ENCODE measurements at places on chromosomes 2 and 18.

DNA sequence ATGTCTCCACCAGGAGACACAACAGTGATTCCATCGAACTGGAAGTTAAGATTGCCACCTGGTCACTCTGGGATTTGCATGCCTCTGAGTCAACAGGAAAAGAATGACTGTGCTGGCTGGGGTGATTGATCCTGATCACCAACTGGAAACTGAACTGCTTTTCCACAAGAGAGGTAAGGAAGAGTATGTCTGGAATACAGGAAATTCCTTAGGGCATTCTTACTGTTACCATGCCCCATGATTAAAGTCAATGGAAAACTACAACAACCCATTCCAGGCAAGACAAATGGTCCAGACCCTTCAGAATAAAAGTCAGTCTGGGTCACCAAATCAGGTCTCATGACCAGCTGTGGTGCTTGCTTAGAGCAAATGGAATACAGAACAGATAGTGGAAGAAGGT, 12.0 kb upstream of the DDX1 start:
- DNase-seq: no peak

GRCh38 chr2:104866883-104867812, 13.2 kb downstream of the POU3F3 start:
- no peak for DNase-seq

DNA sequence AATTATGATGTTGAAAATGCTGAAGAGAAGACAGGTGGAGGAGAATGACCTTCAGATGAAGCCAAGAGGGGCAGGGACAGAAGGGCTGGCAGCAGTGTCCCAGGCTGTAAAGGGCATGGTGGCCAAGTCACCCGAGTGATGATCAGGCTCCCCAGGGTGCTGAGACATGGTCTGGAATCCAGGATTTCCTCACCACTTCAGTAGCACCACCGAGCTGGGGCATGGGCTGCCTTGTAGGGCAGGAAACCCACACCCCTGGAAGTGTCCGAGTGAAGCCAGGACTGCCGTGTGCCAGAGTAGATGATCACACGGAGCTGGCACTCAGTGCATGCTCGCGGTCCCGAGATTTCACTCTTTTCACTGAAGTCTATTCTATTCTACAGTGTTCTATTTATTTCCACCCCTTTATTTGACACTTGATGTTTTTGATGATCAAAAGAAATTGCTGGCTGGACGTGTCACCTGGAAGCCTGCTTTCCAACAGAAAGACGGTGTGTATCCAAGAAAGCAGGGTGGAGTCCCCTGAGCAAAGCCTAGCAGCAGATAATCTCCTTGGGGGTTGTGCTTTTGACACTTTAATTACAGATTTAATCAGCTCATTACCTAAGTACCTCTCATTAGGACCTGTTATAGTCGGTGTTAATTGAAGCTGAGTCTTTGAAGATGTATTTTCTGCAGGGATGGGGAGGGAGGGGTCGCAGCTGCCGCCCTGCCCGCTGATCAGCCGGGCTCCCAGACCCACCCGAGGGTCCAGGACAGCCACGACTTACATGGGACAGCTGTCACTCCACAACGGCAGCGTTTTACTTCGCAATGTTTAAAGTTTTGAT, 92.3 kb downstream of the SEPTIN10 start:
- no peak for DNase-seq

GRCh38 chr2:190679813-190680591, 31.1 kb downstream of the NAB1 start:
- DNase-seq: peak; percentile 34

DNA sequence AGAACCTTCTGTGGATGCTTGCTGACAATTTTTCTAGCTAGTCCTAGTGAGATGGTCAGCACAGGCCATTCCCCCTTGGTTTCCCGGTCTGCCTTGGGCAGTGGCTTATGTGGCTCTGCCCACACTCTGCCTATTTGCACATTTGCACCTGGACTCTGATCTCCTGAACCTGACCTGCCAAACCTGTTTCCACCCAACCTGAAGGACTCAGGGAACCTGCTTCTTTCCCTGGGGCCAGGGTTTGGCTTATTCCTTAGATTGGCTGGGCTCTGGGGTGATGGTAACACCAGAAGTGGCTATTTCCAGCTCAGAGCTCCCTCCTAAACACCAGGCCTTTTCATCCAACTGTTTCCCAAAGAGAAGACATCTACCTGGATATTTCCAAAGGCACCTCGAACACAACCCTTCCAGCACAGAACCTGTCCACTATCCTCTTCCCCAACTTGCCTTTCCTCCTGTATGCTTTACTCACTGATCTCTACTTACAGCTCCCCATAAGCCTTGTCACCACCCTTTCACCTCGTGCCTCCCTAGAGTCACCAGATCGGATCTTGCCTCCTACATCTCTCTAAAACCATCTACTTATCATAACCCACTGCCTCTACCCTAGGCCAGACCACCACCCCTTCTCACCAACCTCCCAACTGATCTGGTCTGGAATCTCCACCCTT, 5.8 kb upstream of the MTA3 start:
- no peak for DNase-seq

GRCh38 chr18:45317948-45318640, 297.2 kb upstream of the SLC14A2 start:
- DNase-seq: no peak

- no peak for DNase-seq
Observed at GRCh38 chr2:47127862-47128543, 27.1 kb downstream of the STPG4 start.

GRCh38 chr2:107730898-107731297, 95.8 kb upstream of the RGPD4 start:
- DNase-seq: no peak

DNA sequence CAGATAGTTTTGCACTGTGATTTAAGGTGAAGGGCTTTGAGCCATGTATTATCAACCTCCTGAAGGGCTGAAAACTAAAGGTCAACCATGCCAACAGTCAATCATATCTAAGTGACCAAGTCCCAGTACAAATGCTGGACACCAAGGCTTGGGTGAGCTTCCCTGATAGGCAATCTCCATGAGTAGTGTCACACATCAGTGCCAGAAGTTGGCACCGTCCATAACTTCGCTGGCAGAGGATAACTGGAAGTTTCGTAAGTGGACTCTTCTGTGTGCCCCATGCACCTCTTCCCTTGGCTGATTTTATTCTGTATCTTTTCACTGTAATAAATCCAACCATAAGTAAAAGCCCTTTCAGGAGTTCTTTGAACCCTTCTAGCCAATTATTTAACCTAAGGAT, 13.2 kb downstream of the REV1 start:
- no peak for DNase-seq

All from fibroblast of pulmonary artery (primary cell).